NCI-H1105 treated with DMSO at 0.1 percent for 48 hours (cell line): ENCODE measurements at places on chromosomes 11 and 22.

GRCh38 chr11:72232260-72233055, 7.9 kb downstream of the INPPL1 start:
- DNase-seq: no peak

GRCh38 chr11:65430406-65431217, 8.0 kb downstream of the NEAT1 start:
- DNase-seq: no peak

- DNase-seq: no peak
These were observed 9.4 kb downstream of the CASTOR1 start for GRCh38 chr22:30279932-30280331.

DNA sequence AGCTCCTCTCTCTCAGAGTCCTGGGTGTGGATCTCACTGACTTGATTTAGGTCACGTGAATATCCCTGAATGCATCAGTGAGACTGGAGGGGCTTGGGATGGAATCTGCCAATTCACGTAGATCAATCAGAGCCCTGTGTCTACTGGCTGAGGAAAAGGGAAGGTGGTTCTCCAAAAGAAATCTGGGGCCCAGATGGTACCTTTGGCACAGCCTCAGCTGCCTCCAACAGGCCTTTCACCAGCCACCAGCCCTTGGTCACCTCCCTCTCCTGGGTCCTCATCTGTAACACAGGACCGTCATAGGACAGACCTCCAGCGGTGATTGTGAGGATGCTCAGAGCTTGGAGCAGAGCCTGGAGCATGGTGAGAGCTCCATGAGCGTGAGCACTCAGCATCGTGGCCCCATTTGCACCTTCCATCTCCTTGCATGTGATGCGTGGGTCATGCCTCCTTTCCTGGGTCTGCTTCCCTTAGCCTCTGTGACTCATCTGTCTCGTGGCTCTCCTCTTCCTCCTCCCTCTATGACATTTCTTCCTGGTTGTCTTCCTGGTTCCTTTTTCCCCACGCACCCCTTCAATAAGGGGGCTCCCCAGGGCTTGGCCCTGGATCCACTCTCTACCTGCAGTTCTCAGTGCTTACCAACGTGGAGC, 7.5 kb upstream of the MIEF1 start:
- no peak for DNase-seq

- no peak for DNase-seq
These were observed 17.2 kb upstream of the OR5B21 start for GRCh38 chr11:58525037-58525614.

GRCh38 chr11:2588809-2589537, 110.8 kb downstream of the KCNQ1OT1 start:
- no peak for DNase-seq

GRCh38 chr22:49763138-49763537, 64.5 kb downstream of the BRD1 start:
- DNase-seq: no peak

DNA sequence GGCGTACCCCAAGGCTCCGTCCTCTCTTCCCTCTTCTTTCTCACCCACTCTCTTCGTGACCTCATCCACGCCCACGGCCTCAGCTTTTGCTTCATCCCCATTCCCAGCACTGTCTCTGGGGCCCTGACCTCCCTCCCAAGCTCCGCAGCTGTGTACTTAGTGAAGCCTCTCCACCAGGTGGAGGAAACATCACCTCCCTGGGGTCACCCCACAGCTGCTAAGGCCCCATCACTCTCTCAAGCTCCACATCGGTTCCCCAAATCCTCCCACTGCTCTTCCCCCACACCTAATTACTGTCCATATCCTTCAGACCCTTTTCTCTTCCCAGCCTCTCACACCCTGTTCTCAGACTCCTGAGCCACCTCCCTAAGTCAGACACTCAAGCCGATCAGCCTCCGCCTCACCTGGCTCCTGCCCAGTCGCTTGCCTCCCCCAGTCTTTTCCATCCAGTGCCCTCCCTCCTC, 7.9 kb upstream of the SYT7 start:
- DNase-seq: no peak

DNA sequence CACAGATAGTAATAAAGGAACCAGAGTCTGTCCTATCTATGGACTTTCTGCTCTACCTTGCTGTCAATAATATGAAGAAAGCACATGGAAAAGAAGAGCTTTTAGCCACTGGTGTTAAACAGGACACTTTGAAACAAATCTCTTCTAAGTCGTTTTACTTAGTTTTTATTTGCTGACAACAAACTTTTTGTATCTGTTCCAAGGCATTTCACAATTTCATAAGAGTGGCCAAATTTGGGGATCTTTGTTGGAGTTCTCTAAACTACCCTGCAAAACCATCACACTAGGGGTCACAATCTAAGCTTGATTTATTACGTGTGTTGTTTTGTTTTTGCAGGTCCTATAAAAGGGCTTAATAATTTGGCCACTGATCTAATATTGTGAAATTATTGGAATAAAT, 54.4 kb downstream of the BBOX1 start:
- no peak for DNase-seq

GRCh38 chr11:2380807-2381350, 3.8 kb downstream of the CD81 start:
- DNase-seq: no peak

DNA sequence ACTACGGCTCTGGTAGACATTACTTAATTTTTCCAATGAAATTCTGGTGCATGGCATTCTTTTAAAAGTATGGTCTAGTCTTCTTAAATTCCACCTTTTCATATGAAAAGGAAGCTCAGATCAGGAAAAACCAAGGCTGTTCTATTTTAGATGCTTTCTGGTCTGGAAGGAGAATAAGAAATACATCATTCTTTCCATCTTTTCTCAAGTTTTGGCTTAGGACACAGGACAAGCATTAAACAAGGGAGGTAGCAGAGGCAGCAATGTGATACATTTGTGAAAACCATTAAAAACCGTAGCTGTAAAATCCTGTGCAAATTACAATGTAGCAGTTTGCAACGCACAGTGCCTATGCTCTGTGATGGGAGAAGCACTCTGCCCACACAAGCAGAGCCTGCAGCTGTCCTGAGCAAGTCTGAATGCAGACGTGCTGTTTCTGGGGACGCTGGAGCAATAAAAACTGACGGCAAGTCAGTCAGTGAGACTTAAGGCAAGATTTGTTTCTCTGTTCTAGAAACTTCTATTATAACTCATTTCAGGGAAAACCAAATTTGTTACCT, 23.7 kb downstream of the NAP1L4 start:
- DNase-seq: no peak

- DNase-seq: no peak
These were observed 23.0 kb downstream of the LRRC74B start for GRCh38 chr22:21068681-21069276.

- peak; percentile 68 for DNase-seq
These were observed 191.0 kb downstream of the NAV2 start for GRCh38 chr11:19903620-19904069.

DNA sequence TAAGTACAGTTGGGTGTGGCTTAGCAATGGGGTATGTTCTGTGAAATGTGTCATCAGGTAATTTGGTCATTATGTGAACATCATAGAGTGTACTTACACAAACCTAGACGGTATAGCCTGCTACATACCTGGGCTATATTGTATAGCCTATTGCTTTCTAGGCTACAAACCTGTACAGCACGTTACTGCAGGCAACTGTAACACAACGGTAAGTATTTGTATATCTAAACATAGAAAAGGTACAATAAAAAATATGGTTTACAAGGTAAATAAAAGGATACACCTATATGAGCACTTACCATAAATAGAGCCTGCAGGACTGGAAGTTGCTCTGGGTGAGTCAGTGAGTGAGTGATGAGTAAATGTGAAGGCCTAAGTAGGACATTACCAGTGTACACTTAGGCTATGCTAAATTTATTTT, 73.1 kb upstream of the GDPD4 start:
- DNase-seq: no peak

DNA sequence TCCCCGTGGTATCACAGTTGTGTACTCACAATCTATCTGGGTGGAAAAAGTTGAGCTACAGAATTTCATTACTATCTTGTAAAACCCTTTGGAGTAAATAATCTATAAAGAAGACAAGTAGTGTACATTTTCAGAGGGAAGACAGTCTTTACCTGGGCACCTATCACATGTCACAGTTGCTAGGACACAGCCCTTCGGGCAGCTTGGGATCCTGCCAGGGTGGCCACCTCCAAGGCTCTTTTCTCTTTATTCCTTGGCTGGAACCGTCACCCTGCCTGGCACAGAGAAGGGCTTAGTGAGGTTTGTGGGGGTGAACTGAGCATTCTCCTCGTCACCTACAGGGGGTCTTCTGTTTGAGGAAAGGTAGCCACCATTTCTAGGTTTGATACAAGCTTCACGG, 23.6 kb downstream of the LRRC74B start:
- DNase-seq: no peak

- DNase-seq: peak; percentile 82
These were observed 18.3 kb downstream of the PRSS23 start for GRCh38 chr11:86818462-86819192.

DNA sequence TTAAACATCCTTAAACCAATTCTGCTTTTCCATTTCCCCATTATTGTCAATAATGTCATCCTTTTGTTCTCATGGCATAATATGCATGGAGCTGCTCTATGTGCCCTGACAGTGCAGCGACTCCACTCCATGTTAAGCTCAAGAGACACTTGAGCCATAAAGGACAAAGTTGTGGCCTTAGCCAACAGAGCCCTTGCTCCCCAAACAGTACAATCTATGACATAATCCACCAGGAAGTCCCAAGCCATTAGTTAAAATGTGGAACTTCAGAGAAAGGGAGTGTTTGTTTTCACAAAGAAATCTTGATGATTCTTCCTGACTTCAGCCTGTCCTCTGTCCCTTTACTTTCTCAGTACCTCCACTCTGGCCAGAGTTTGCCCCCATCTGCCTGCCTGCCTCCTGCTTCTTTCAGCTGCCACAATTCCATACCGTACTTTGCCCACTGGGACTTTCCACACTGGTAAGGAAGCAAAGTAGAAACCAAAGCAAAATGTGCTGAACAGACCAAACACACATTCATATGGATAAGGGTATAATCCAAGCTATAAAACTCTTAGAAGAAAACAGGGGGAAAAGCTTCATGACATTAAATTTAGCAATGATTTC, 46.3 kb upstream of the ZC3H12C start:
- no peak for DNase-seq

DNA sequence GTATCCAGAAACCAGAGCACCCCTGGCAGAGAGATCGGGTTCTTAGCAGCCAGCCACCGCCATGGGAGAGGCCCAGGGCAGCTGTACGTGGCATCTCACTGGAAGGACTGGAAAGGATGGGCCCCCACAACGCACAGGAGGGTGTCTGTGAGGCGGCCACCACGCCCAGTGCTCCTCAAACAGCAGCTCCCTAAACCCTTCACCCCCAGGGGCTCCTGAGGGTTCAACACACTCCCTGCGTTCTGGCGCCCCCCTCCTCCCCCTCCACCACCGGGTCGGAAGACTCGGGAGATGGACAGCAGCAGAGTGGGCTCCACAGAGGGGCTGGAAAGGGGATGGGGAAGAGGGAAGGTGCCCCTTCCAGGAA, 1.1 kb downstream of the MAPK12 start:
- no peak for DNase-seq

DNA sequence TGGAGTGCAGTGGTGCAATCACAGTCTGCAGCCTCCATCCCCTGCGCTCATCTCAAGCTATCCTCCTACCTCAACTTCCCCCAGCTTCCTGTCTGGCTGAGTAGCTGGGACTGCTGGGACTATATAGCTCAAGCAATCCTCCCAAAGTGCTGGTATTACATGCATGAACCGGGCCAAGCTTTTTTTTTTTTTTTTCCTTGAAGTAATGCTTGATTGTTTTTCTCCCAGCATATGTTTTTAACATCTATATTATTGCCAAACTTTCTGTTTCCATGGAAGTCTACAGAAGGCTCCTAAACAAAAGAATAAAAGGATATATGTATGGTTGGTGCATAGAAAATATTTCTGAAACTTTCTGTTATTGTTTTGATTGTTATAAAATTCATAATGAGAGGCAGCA, 853.6 kb downstream of the KCNA4 start:
- DNase-seq: no peak

GRCh38 chr22:49616356-49617231, 211.1 kb downstream of the BRD1 start:
- DNase-seq: no peak
